ENCODE measurements at places on chromosomes 16 and 17.
A peak's percentile ranks its signal among the peaks of the same experiment; 100 is the strongest.

GRCh38 chr17:78727476-78728229 is 54.4 kb downstream of the CYTH1 start:
- no peak for DNase-seq

DNA sequence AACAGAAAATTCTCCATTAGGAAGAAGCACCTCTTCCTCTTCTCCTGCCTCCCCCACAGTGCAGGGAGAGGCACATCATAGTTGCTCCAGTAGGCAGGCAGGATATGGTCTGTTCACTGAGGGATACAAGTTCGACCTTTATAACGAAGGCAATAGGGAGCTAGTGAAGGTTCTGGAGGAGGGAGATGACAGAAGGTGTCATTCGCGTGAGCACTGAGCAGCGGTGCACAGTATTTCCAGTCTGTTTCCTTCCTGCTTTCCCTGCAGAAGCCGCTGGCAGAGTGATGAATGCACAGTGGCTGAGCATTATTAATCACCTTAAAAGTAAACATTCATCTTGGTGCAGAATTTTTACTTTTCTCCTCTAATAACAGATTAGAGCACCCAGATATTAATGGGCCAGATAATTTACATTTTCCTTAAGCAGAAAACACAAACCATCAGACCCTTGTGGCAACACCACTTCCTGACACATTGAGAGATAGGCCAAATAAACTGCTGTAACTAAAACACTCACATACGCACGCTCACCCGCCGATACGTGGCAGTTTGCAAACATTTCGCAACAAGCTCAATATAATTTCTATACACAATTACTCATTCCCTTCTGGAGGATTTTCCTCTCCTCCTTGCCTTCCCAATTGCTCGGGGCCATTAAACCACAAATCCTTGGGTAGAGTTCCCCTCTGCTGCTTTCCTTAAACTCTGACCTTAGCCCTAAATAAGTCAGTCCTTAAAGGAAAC is 69.5 kb downstream of the AIPL1 start:
- no peak for DNase-seq

DNA sequence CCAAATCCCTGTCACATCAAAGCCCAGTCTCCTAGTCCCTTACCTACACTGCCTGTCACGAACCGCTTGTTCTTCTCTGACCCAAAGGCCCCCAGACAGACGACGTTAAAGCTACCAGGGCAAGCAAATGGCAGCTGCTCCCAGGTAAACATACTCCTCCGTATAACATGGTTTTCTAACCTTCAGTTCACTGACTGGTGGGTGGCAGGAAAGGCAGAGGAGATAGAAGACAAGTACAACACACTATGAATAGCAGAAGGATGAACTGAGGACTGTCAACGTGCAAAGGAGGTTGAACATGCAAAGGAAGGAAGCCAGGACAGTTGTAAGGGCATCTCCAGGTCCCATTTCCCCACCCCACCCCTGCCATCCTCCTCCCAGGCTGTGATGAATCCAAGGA is 449.8 kb downstream of the SHISA9 start:
- no peak for DNase-seq

- no peak for DNase-seq
Measured at GRCh38 chr16:35559911-35560636, 2100.7 kb downstream of the TP53TG3F start.

DNA sequence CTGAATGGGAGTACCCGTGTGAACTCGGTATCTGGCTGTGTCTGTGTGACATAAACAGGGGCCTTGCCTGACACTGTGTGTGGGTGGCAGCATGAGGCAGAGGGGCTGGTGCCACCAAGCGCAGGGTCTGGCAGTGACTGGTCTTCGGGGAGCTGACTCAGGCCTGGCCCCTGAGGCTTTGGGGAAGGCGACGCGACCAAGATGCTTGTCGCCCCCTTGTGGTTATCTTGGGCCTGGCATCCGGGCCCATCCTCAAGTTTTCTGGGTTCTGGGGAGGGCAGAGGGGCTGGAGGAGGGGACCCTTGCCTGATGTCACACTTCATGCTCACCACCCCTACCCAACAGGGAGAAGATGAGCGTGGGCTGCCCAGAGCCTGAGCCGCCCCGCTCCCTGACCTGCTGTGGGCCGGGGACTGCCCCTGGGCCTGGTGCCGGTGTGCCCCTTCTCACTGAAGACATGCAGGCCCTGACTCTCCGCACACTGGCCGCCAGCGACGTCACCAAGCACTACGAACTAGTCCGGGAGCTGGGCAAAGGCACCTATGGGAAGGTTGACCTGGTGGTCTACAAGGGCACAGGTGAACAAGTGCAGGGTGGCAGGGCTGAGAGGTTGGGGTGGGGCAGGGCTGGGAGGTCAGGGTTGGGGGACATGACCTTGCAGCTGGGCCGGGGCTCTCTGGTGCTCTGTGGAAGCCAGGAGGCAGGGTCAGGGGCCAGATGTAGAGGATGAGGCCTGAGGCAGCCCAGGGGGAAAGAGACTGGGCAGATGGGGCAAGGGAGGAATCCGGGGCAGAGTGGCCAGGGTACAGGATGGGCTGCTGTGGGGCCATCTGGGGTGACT is 24.9 kb downstream of the SBK1 start:
- DNase-seq = no peak

GRCh38 chr17:3848229-3848835 is 2.3 kb upstream of the NCBP3 start:
- no peak for DNase-seq

DNA sequence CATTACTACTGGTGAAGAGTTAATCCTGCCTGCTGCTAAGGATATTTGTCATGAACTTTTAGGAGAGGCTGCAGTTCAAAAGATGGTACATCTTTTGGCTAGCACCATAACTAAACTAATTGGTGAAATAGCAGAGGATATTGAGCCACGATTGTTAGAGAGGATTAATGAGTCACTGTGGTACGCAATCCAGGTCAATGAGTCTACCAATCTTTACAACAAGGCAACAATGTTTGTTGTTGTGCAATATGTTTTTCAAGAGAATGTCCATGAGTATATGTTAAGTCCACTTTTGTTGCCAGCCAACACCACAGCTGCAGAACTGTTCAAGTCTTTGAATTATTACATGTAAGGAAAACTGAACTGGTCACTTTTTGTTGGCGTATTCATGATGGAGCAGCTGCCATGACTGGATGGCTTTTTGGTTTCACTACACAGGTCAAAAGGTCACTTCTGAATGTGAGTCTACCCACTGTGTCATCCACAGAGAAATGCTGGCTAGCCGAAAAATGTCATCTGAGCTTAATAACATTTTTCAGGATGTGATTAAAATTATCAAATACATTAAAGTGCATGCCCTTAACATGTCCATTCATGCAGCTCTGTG is 402.6 kb upstream of the KIF2B start:
- no peak for DNase-seq

DNA sequence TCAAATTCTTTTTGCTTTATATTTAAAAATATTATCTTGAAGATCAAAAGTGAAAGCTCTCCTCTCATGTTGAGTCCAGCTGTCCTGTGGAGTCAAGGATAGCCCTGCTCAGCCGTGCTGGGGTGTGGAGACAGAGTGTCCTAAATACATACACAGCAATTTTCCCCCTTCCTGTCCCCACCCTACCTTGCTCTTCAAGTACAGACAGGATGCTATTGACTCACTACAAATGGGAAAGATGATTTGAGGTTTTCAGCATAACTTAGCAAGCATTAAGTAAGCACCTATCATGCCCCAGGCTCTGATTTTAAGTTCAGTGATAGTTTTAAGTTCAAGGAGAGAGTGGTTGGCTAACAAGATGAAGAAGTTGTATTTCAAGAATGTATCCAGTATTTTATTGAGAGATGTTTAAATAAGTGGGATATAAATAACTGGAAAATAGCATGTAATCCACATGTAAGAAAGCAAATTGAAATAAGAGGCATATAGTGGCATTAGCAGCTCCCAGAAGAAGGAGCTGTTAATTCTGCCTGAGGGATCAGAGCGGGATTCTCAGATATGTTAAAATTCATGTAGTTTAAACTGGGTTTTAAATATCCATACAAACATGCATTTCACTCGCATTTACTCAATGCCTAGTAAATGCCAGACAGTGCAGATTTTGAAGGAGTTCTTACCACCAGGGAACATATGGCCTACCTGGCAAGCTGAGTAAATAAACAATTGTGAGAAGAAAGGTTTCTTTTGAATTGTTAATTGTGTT is 183.5 kb upstream of the ANKFN1 start:
- DNase-seq = no peak

GRCh38 chr17:3802461-3803307 is 1.7 kb upstream of the ITGAE start:
- peak; percentile 93 for DNase-seq

All from vagina (tissue), 2 donors.